ENCODE measurements at places on chromosomes 4 and X. TPM values are rescaled to one million over a fixed set of nuclear protein-coding genes. Genes with fewer than 3 reads are reported as not detected.

UBQLN2 gene
- 23.9 TPM for total RNA-seq

DNA sequence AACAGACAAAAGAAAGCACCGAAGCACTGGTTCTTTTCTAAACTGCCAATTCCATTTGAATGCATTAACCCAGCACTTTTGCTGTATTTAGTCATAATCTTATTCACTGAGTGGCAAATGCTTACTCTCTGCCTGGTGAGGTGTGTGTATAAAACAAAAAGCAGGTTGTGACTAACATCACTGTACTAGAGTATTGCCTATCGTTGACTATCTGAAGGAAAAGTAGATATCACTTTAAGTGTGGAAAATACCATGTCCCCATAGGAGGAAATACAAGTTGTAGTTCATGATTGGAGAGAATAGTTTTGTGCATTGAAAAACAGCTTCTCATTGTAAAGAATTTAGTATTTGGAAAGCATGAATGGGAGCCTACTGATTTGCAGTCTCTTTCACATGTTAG, 2.7 kb downstream of the PDLIM5 start:
- peaks cover 24% of the 10 kb centered on the region for H3K4me1 ChIP-seq
- no peak for DNase-seq

GRCh38 chrX:70038951-70039350, 10.8 kb downstream of the AWAT2 start:
- no peaks in the 10 kb centered on the region for H3K27me3 ChIP-seq
- no peak for DNase-seq
- H3K27ac ChIP-seq = no peak overlapping the region
- no peaks in the 10 kb centered on the region for H3K4me1 ChIP-seq

- H3K27me3 ChIP-seq = no peaks in the 10 kb centered on the region
- no peak overlapping the region for H3K4me3 ChIP-seq
- H3K36me3 ChIP-seq = no peaks in the 10 kb centered on the region
- peaks cover 2% of the 10 kb centered on the region for H3K4me1 ChIP-seq
Observed at GRCh38 chr4:15781427-15782095, 3.4 kb downstream of the CD38 start.

DNA sequence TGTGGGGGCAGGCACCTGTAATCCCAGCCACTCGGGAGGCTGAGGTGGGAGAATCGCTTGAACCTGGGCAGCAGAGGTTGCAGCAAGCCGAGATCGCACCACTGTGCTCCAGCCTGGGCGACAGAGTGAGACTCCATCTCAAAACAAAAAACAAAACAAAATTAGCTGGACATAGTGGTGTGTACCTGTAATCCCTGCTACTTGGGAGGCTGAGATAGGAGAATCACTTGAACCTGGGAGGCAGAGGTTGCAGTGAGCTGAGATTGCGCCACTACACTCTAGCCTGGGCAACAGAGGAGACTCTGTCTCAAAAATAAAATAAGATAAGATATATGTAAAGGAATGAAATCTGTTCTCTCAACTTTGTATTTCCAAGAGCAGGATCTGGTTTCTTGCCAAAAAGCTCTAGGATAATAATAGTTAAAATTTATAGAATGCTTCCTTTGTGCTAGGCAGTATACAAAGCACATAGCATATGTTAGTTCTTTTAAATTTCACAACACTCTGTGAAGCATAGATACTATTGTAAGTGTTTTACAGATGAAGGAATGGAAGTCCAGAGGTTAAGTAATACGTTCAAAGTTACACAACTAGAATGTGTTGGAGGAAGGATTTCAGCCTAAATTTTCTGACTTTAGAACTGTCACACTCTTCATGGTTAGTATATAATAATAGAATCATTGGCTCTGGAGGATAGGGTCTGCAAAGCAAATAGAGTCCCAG, 10.3 kb downstream of the MRPL1 start:
- H3K36me3 ChIP-seq = peaks cover 12% of the 10 kb centered on the region
- no peak overlapping the region for H3K4me3 ChIP-seq
- no peaks in the 10 kb centered on the region for H3K27me3 ChIP-seq
- H3K27ac ChIP-seq = no peak overlapping the region
- H3K4me1 ChIP-seq = no peaks in the 10 kb centered on the region

DNA sequence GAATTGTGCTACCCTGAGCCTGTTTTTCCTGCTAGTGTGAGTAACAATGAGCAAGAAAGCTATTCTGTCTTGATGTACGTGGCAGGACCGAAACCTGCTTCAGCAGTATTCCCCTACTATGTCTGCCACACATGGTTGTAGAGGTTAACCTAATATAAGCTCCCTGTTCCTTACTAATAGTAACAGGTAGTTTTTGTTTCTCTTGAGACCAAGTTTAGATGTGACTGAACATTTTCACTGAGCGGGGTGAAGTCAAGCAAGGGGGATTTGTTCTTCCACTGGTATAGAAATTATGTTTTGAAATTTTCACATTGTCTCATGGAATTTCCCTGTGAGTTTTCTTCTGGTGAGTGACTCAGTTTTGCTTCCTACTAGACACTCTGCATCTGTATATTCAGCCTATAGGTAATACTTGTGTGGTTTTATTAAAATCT, 37.3 kb downstream of the RRAGB start:
- H3K4me3 ChIP-seq = no peak overlapping the region
- no peaks in the 10 kb centered on the region for H3K27me3 ChIP-seq
- no peak for DNase-seq
- H3K4me1 ChIP-seq = no peaks in the 10 kb centered on the region
- H3K27ac ChIP-seq = no peak overlapping the region
